ENCODE measurements at places on chromosomes 5 and 9.
A peak's percentile ranks its signal among the peaks of the same experiment; 100 is the strongest.

- peak; percentile 87 for DNase-seq
Observed at GRCh38 chr9:129570450-129571297, 50.2 kb downstream of the C9orf50 start.

DNA sequence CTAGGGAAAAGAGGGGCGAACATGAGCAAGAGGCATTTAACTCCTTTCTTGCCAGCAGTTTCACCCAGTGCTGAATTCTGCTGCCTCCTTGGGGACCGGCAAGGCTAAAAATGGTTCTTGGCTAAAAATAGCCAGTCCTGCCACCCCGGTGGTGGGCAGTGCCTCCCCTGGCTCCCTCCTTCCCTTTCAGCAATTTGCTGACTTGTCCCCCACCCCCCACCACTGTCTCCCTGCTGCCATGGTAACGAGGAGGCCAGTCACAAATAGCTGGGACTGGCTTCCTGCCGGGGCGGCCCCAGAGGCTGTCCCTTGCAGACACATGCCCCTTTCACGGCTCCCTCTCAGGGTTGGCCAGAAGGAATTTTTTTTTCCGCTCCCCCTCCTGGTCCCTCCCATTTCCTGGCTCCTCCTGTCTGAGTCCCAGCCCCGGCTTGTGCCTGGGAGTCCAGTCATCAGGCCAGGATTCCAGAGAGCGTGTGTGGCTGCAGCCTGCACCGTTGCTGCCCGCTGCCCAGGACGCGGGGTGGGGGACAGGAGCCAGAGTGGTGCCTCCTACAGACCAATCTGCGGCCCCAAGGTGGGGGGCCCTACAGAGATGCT, 130.3 kb downstream of the RGS3 start:
- peak; percentile 97 for DNase-seq

DNA sequence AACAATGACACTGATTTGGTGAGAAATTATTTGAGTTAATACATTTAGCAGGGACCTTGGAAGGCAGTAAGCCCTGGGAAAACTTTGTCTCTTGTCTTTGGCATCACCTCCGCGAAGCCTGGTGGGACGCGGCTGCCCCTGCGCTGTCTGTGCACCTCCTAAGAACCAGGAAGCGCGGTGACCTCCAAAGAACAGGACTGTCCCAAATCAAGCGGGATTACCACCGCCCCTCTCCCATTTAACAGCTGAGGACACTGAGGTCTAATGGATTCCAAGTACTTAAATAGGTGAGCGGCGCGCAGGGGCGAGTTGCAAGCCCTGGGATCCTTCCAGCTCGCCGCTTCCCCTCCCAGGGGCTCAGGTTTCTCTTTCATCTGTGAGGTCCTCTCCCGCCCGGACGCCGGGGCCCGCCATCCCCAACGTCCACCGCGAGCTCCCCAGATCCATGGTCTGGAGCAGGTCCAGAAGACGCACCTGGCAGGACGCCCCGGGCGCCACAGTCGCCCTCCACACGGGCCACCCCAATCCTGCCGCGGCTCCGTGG, 432 bp downstream of the STARD4 start:
- no peak for DNase-seq

GRCh38 chr9:97307091-97307490, 368 bp upstream of the CCDC180 start:
- DNase-seq: peak; percentile 83

- no peak for DNase-seq
Observed at GRCh38 chr9:73684601-73685000, 532.9 kb downstream of the ANXA1 start.

GRCh38 chr9:101176384-101176783, 147.9 kb downstream of the PLPPR1 start:
- no peak for DNase-seq

GRCh38 chr5:179595916-179596315, 27.6 kb downstream of the HNRNPH1 start:
- DNase-seq: no peak

DNA sequence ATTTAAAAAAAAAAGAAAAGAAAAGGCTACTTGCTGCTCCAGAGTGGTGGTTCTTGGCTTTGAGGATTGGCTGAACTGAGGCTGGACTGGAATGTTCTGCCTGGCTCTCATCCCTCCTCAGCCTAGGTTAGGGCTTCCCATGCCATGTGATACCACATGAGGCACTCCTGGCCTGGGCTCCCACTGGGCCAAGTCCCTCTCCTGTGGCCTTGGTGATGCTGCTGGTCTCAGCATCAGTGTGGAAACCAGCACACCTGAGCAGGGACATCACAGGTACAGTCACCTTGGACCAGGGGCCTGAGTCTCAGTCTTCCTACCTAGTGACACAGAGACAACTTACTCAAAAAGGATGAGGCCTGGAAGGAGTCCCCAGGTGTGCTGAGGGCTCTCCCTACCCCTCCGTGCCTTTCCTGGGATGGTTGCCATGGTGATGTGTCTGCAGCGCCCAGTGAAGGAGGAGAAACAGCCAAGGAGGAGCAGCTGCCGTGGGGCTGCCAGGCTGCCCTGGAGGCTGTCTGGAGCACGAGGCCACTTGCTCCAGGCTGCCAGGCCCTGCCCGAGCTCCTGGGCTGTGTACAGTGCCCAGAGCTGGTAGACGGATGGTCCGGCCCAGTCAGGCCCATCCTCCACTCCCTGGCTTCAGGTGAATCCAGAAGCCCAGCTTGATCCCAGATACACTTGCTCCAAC, 71.0 kb downstream of the WNK2 start:
- DNase-seq: peak; percentile 58

DNA sequence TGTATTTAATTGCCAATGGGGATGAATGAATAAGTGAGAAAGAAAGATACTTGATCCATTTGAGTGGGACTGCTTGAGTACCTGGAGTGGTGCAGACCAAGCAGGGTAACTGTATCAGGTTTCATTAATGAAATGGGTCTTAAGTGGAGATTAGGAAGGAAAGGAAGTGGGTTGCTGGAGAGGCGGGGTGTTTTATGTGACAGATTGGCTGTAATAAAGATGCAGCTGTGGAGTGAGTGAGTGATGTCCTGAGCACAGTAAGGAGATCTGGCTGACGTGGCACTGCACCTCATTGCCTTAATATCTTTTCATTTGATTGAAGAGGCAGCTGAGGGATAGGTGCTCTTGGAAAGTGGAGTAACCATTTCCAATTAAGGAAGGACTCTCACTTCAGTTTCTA, 161.0 kb upstream of the CCDC152 start:
- DNase-seq: no peak

- DNase-seq: peak; percentile 50
Observed at GRCh38 chr5:160173-160510, 31.2 kb upstream of the LRRC14B start.

DNA sequence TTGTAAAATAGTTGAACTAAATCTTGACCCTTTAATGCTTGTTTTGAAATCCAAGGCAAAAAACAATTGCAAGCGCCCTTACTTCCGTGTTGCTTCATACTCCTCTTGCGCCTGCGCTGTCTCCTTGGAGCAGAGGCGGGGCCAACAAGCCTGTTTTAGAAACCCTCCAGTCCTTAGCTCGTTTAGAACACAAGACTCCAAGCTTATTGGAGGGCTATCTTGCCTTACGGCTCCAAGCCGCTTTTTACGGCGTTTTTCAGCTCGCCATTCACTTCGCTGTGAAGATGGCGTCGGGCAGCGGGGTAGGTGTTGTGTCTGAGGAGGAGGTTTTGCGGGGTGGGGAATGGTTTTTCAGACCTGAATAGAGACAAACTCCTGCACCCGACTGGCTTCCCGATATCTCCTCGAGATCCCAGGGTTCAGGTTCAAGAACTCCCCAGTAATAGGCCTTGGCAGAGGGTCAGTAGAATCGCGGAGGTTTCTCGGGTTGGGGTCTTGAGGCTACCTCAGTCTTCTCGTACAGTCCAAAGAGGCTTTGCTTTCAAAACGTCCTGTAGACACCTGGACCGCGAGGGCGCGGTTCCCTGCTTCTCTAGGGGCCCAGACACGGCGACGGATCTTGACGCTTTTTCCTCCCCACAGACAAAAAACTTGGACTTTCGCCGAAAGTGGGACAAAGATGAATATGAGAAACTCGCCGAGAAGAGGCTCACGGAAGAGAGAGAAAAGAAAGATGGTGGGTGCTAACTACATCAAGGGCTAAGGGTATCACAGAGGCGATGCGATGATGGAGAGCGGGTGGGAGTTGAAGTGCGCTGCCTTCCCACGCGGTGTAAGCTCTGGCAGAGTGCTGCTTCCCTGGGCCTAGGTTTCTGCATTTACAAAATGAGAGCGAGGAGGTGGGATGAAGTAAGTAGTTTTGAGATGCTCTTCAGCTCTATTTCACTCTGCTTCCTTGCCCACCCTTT, at the start of gene ZMAT2:
TSS of gene ZMAT2 (plus strand) at position 271 of the 968 bp plus-strand sequence. CDS start at position 285, 14 bp downstream.
- DNase-seq: peak; percentile 97

GRCh38 chr9:135641745-135642144, 2.4 kb upstream of the GLT6D1 start:
- no peak for DNase-seq

DNA sequence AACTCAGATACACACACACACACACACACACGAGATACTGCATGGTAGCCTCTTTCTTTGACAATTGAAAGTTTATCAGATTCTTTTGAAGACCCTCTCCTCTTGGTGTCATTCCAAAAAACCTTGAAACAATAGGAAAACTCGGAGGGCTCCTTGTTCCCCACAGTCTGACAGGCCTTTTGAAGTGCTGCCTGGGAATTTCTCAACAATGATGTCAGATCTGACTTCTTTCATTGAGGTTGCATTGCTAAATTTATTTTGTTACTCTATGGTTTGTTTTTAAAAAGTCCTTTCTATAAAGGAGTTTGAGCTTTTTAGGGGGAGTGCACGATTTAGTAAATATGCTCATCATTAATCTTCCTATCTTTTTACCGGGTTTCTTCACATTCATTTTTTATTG, 583.9 kb downstream of the SEMA5A start:
- DNase-seq: no peak

DNA sequence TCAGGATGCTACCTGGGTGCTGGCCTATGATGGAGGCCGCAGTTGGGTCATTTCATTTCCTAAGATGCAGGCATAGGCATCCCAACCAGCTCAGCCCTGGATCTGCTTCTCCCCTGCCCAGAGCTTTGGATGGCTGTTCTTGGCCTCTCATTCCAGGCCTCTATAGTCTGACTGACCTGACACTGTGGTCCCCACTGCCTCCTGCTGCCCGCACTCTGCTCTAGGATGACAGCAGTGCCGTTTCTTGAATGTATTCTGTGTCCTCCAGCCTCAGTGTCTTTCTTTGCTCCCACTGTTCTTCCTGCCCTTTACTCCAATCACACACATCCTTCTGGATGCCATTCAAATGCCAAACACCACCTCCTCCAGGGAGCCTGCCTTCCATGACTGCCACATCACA, 235.7 kb downstream of the HSPA4 start:
- DNase-seq: peak; percentile 79

DNA sequence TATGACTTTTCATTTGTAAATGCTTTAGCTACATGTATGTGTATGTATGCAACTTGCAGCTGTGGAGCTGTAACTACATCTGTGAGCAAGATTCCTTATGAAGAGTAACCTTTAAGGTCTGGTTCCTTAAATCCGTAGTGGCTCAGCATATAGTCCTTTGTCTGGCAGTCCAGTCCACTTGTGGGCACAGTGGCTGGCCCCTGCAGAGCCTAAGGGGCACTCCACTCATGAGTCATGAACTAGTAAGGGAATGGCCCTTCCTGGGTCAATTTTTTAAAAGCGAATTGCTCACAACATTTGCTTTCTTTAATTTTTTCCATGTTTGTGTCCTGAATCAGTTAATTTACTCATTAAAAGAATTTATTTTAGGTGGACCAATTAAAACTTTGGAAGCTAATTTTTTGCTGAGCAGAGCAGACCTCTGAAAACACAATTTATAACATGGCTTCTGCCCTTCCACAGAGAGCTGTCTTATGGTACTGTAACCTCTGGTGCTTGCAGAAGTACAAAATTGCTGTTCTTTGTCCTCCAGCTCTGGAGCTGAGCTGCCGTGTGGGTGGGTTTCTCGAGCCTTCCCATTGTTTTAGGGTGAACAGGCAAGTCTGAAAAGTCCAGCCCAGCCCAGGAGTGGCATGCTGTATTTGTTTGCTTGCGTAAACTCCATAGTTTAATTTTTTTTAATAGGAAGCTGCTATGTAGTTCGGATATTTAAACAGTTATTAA, 110.1 kb downstream of the MVB12B start:
- no peak for DNase-seq

DNA sequence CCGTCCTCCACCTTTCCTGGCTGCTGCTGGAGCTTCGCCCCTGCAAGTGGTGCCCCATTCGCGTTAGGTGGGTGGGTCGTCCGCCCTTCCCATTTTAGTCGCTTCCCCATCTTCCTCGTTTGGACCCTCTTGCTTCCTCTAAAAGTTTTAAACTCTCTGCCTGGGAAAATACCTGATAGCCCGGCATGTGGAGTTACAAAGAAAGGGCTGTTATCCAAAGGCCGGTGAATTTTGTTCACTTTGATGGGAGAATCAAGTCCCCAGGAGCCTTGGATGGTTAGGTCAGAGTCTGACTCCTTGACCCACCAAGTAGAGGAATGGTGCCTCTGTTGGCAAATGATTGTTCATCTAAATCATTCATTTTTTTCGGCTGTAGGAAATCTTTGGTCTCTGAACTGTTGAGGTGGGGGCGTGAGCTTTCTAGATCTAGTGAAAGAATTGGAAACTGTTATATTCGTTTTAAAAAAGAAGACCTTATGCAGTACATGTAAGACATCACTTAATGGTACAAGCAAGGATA, 29.5 kb upstream of the APC start:
- DNase-seq: no peak

DNA sequence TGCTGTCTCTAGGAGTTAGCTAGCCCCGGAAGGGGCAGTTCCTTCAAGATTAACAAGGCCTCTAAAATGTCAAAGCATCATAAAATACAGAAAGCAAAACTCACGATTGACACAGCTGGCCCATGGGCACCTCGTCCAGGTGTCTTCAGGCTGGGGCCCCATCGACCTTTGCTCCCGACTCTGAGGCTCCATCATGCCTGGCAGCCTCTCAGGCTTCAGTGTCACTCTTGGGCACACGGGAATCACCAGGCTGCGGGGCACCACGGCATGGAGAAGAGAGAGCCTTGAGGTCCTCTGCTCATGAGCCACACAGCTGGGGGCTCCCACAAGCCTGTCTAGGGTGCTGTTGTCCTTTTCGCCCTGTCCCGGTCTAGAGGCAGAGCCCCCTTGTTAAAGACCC, 161.2 kb downstream of the GAPVD1 start:
- peak; percentile 10 for DNase-seq

DNA sequence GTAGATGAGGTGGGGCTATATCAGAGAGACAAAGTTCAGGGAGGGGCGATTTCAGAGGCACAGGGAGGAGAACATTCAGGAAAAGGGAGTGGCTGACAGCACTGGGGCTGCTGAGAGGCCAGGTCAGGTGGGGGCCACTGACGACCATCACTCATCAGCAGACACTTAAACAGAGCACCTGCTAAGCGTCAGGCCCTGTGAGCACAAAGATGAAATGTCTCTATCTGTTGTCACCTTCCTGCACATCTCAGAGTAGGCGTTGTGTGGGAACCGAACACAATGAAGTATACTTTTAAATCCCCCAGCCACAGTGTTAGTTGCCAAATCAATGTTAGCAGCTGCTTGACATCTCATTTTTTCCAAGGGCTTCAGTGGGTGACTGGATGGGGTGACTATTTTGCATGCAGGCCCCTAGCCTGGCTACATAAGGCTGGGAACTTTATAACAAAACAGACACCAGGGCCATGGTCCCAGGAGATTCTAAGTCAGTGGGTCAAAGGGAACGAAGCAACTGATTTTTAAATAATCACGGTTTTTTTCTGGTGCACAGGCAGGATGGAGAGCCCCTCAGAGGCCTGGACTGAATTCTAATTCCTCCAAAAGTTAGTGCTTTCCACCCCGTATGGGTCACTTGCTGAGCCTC, 31.1 kb upstream of the ANKRD18A start:
- DNase-seq: no peak

GRCh38 chr9:71783120-71783523, 14.8 kb upstream of the CEMIP2 start:
- peak; percentile 61 for DNase-seq
